Naive thymus-derived CD8-positive, alpha-beta T cell (primary cell): ENCODE measurements at places on chromosomes 7 and 10.

GRCh38 chr7:88309819-88310218 lies 3.1 kb upstream of the STEAP4 start:
- H3K27ac ChIP-seq: no peak overlapping the region
- peaks cover 14% of the 10 kb centered on the region for H3K27me3 ChIP-seq
- H3K4me1 ChIP-seq: peaks cover 6% of the 10 kb centered on the region
- no peak overlapping the region for H3K4me3 ChIP-seq
- DNase-seq: no peak

- DNase-seq: no peak
- H3K4me1 ChIP-seq: no peaks in the 10 kb centered on the region
- H3K36me3 ChIP-seq: peaks cover 40% of the 10 kb centered on the region
These were observed 68.2 kb downstream of the CLEC2L start for GRCh38 chr7:139591550-139592195.

DNA sequence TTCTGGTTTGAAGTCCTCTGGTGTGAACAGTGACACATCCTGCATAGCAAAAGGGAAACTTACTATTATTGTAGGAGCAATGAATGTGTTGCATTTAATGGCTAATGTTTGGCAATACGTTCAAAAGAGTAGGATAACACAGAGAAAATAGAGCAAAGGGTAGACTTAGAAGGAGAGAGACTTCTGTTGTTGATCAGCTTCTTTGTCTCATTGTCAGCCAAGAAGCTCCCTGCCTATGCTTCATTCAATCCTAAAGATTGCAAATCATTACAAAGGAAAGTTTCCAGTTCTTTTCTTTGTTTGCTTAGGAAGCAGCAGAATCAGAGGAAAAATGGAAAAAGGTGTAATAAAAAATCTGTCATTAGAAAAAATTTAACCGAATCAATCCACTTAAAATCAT lies 7.9 kb upstream of the TSPAN13 start:
- H3K36me3 ChIP-seq: no peaks in the 10 kb centered on the region
- H3K27me3 ChIP-seq: no peaks in the 10 kb centered on the region
- DNase-seq: no peak
- no peaks in the 10 kb centered on the region for H3K4me1 ChIP-seq
- H3K4me3 ChIP-seq: no peak overlapping the region

DNA sequence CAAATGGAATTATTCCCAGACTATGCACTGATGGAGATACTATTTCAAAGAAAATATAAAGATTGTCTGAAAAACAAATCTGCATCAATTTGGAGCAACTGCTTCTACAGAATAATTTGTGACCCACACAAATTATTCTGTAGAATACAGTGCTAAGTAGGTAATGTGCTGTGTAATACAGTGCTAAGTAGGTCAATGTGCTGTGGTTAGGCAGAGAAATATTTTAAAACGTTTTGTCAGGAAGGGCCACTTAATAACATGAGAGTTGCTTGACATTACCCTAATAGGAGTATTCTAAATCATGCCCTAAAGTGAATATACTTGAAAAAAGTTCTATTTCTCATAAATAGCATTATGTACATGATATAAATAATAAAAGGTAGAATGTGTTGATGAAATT lies 116.5 kb upstream of the KCND2 start:
- DNase-seq: no peak
- no peaks in the 10 kb centered on the region for H3K36me3 ChIP-seq
- H3K27ac ChIP-seq: no peak overlapping the region
- H3K27me3 ChIP-seq: no peaks in the 10 kb centered on the region
- H3K4me3 ChIP-seq: no peak overlapping the region
- no peaks in the 10 kb centered on the region for H3K4me1 ChIP-seq

DNA sequence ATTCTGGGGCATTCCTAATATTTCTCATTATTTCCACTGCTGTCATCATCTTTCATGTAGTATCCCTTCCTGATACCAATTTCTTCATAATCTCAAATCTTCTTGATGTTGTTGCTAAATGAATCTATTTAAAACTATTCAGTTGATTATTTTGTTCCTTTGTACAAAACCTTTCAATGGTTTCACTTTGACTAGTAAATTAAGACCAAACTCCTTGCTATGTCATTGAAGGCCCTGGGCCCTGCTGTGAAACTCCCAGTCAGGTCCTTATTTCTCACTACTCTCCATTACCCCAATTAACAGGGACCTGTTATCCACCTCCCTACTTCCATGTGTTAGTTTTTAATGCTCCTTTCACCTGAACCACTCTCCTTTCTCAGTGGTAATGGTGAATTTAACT lies 97.0 kb downstream of the CTTNBP2 start:
- no peak overlapping the region for H3K4me3 ChIP-seq
- no peaks in the 10 kb centered on the region for H3K36me3 ChIP-seq
- DNase-seq: no peak
- H3K27ac ChIP-seq: no peak overlapping the region
- peaks cover 17% of the 10 kb centered on the region for H3K27me3 ChIP-seq
- peaks cover 5% of the 10 kb centered on the region for H3K4me1 ChIP-seq

DNA sequence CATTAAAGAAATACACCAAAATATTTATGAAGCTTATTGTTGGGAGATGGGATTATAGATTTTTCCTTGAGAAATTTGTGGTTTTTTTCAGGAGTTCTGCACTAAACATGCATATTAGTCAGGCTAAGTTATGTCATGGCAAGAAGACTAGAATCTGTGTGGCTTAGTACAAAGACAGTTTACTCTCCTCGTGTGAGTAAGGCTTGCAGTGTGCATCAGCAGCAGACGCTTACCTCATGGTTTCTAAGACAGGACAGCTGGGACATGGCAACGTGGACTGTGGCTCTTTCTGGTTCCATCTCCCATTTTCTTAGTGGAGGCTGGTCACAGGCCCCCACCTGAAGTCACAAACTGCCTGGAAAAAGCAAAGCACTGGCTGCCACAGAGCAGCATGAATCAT lies 429.6 kb upstream of the VSTM2A start:
- no peaks in the 10 kb centered on the region for H3K27me3 ChIP-seq
- DNase-seq: no peak
- no peak overlapping the region for H3K4me3 ChIP-seq
- no peaks in the 10 kb centered on the region for H3K4me1 ChIP-seq
- H3K36me3 ChIP-seq: no peaks in the 10 kb centered on the region
- H3K27ac ChIP-seq: no peak overlapping the region

DNA sequence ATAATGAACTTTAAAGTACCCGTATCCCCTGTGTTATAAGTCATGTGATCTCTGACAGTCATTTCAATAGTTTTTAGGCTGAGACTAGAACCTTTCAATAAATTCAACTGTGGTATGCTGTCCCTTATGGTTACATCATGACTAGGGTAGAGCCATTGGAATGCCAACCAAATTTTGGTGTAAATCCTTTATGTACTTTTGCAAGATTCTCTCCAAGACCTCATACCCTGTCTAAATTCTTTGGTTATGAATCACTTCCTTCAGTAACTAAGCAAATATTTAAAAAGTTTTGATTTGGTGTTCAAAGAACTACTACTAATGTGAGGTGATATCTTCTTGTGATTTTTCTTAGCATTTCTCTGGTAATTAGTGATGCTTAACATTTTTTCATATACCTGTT lies 20.8 kb upstream of the OR6B1 start:
- peaks cover 9% of the 10 kb centered on the region for H3K27me3 ChIP-seq
- no peak overlapping the region for H3K4me3 ChIP-seq
- H3K36me3 ChIP-seq: no peaks in the 10 kb centered on the region
- H3K4me1 ChIP-seq: no peaks in the 10 kb centered on the region

GRCh38 chr10:5416981-5417380 lies 4.6 kb downstream of the NET1 start:
- no peak for DNase-seq
- H3K4me3 ChIP-seq: no peak overlapping the region
- peaks cover 14% of the 10 kb centered on the region for H3K36me3 ChIP-seq
- H3K27ac ChIP-seq: no peak overlapping the region

DNA sequence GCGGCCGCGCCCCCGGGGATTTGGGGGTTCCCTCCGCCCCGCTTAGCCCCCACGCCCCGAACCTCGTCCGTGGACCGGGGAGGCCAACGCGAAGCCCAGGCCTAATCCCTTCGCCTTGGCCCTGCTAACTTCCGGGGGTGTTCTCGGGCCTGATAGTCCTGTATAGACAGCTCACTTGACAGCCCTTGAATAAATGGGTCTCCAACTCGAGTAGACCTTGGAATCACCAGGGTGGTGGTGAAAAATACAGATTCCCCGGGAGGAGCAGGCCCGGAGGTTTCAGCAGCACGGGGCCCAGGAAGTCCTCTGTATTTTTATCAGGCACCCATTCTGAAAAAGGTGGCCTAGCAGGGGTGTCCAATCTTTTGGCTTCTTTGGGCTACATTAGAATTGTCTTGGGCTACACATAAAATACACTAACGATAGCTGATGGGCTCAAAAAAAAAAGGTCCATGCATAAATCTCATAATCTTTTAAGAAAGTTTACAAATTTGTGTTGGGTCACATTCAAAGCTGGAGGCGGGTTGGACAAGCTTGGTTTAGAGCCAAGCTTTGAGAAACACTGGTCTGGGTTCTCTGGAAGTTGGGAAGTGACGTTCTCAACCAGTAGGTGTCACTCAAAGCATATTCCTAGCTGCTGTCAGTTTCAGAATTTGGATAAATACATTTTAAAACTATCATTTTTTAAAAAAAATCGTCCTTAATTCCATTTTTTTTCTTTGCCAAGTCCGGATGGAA lies 221.7 kb downstream of the PHTF2 start:
- H3K4me1 ChIP-seq: peaks cover 8% of the 10 kb centered on the region
- H3K27ac ChIP-seq: peak overlapping the region; percentile 82
- H3K36me3 ChIP-seq: no peaks in the 10 kb centered on the region
- peak overlapping the region; percentile 76 for H3K4me3 ChIP-seq

GRCh38 chr7:39304668-39305405 lies 261.4 kb upstream of the YAE1 start:
- peaks cover 5% of the 10 kb centered on the region for H3K27me3 ChIP-seq
- no peaks in the 10 kb centered on the region for H3K36me3 ChIP-seq
- DNase-seq: no peak
- no peak overlapping the region for H3K4me3 ChIP-seq
- H3K27ac ChIP-seq: no peak overlapping the region

GRCh38 chr7:96685755-96686154 lies 23.9 kb downstream of the SEM1 start:
- no peaks in the 10 kb centered on the region for H3K27me3 ChIP-seq
- H3K4me3 ChIP-seq: no peak overlapping the region
- H3K36me3 ChIP-seq: peaks cover 76% of the 10 kb centered on the region
- no peak for DNase-seq
- H3K4me1 ChIP-seq: peaks cover 30% of the 10 kb centered on the region
- H3K27ac ChIP-seq: no peak overlapping the region

- peaks cover 3% of the 10 kb centered on the region for H3K27me3 ChIP-seq
- no peaks in the 10 kb centered on the region for H3K36me3 ChIP-seq
- H3K4me3 ChIP-seq: no peak overlapping the region
- no peak overlapping the region for H3K27ac ChIP-seq
- no peaks in the 10 kb centered on the region for H3K4me1 ChIP-seq
- no peak for DNase-seq
These were observed 1177.4 kb downstream of the SORCS1 start for GRCh38 chr10:105986912-105987635.

DNA sequence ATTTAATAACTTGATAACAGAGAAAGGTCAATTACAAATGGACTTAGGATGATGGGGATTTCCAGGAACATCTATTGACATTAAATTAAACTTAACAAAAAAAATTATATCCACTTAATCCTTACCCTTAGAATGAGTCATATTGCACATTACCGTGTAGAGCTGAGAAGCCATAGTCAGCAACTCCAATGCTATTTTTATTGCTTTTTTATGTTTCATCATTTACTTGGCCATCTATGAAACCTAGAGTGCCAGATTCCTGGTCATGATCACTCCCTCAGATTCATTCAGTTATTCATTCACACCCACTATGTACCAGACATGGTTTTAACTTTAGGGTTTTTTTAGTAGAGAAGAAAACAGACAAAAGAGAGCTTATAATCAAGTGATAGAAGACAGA lies 1180.4 kb downstream of the CNTNAP2 start:
- DNase-seq: no peak
- H3K27ac ChIP-seq: no peak overlapping the region
- no peaks in the 10 kb centered on the region for H3K27me3 ChIP-seq
- H3K4me3 ChIP-seq: no peak overlapping the region
- no peaks in the 10 kb centered on the region for H3K36me3 ChIP-seq

- no peak overlapping the region for H3K4me3 ChIP-seq
- no peaks in the 10 kb centered on the region for H3K27me3 ChIP-seq
- no peaks in the 10 kb centered on the region for H3K4me1 ChIP-seq
- no peak for DNase-seq
- no peaks in the 10 kb centered on the region for H3K36me3 ChIP-seq
- no peak overlapping the region for H3K27ac ChIP-seq
These were observed 533.2 kb downstream of the PARD3 start for GRCh38 chr10:34281661-34282582.

GRCh38 chr7:39613577-39613976 lies 9.8 kb upstream of the RALA start:
- H3K4me1 ChIP-seq: peaks cover 13% of the 10 kb centered on the region
- no peak for DNase-seq
- H3K36me3 ChIP-seq: no peaks in the 10 kb centered on the region
- no peak overlapping the region for H3K27ac ChIP-seq
- no peak overlapping the region for H3K4me3 ChIP-seq

DNA sequence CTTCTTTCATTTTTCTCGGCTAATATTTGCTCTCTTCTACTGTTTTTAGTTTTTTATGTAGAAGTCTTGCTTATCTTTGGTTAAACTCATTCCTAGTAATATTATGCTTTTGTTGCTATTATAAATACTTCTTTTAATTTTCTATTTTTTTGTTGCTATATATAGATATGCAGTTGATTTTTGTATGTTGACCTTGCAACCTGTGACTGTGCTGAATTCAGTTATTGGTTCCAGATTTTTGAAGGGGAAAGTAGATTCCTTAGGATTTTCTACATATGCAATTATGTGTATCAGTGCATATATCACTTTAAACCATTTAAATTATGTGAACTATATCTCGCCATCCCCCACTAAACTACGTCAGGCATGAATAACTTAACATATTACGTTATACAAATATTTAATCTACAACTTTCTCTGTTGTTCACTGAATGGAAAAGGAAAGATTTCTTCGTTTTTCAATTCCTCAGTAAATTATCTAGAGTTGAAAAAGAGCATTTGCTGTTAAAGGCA lies 71.5 kb downstream of the IDE start:
- no peaks in the 10 kb centered on the region for H3K4me1 ChIP-seq
- peaks cover 41% of the 10 kb centered on the region for H3K36me3 ChIP-seq
- no peak for DNase-seq
- H3K27me3 ChIP-seq: no peaks in the 10 kb centered on the region

GRCh38 chr10:85665681-85666080 lies 700.9 kb downstream of the GRID1 start:
- no peak for DNase-seq
- H3K36me3 ChIP-seq: no peaks in the 10 kb centered on the region
- H3K27ac ChIP-seq: no peak overlapping the region
- H3K4me3 ChIP-seq: no peak overlapping the region

DNA sequence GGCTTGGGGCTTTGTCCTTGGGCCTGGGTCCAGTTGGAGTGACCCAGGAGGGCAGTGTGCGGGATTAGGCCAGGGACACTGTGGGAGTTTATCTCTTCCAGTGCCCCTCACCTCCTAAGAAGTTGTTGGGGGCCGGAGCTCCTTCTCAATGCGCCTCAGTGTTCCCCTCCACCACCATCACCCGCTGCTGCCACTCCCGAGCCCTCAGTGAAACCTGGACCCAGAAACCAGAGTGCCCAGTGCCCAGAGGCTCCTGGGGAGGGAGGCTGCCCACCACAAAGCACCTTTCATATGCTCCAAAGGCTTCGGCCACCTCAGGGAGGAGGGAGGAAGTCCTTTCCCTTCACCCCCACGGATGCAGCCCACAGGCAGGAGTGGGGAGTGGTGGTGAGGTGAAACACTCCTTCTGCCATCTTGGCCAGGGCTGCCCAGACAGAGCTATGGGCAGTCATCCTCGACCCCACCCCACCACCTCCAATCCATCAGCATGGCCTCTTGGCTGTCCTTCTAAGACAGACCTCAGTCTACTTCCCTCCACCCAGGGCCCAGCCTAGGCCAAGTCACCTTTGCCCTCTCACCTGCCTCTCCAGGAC lies 99.0 kb downstream of the SH3PXD2A start:
- H3K4me1 ChIP-seq: peaks cover 26% of the 10 kb centered on the region
- no peak overlapping the region for H3K27ac ChIP-seq
